ENCODE measurements at places on chromosomes 5 and 9.

- DNase-seq = peak; percentile 64
Observed at GRCh38 chr9:75962013-75962661, 71.7 kb downstream of the PCSK5 start.

- no peak for DNase-seq
Observed at GRCh38 chr5:66896171-66896570, 300.0 kb downstream of the MAST4 start.

DNA sequence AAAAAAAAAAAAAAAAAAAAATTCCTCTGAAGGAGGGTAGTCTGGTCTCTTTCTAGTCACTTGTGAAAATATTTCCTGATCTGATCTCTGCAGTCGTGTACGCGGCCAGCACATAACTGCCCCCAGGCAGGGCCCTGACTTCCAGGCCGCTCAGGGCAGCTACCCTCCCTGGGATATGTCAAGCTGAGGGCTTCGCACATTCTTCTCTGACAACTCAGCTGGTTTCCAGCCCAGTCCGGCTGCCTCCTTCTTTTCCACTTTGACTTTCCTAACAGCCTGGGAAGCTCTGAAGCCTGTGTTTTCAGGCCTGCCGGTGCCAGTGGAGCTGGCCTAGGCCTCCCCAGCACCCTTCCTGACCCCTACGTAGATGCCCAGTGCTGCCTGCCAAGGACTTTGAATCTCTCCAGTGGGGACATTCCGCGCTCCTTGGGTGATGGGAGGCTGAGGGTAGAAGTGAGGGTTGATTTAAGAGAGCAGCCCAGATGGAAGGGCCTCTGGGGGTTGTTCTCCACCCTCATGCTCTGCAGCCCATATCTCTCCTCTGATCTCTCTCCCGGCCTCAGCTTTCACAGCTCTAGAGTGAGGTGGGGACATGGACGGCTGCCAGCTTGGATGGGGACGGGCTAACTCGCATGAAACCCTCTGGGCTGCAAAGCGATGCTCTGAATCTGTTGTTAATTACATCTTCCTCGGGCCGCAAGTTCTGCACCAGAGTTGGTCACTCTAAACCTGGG is 20.7 kb downstream of the COL5A1 start:
- no peak for DNase-seq

DNA sequence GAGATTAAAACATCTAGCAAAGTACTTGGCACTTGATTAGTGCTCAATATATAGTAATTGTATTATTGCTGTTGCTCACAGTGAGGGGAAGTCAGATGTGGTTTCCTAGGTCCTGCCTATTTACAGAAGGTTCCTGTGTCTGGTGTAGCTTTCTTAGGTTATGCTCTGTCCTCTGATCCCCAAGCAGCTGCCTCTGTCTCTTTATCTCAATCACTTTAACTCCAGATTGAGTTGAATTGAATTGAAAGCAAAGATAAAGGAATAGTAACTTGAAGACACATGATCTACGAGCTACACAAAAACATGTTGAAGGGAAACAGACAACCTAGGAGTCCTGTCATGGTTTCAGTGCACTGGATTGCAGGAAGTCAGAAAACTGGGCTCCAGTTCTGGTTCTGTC is 113.9 kb upstream of the ADAMTSL1 start:
- DNase-seq = no peak

Data from NCI-H1105 (cell line).